Epithelial cell of umbilical artery (primary cell): ENCODE measurements at places on chromosomes 13 and 19. TPM values are rescaled to one million over a fixed set of nuclear protein-coding genes. Genes with fewer than 3 reads are reported as not detected.

KANK3 gene
- 9.4 and 14.6 TPM in 2 replicates for total RNA-seq

CLDND2 gene
- total RNA-seq: not detected in 2 replicates

C13orf46 gene
- total RNA-seq: under 0.01 TPM in 2 replicates

TGFBR3L gene
- total RNA-seq: 2.3 TPM in 1 of 2 replicates, not detected in the other

ISYNA1 gene
- 24.6 and 37.7 TPM in 2 replicates for total RNA-seq

ANKRD24 gene
- total RNA-seq: 0.30 and 0.32 TPM in 2 replicates

KIR3DL2 gene
- total RNA-seq: not detected in 2 replicates

SLAIN1 gene
- 2.9 and 6.8 TPM in 2 replicates for total RNA-seq

PRRG2 gene
- total RNA-seq: 1.3 and 1.4 TPM in 2 replicates

TMPRSS9 gene
- not detected in 2 replicates for total RNA-seq

GJB2 gene
- not detected in 2 replicates for total RNA-seq

ERICH6B gene
- not detected in 2 replicates for total RNA-seq

LCP1 gene
- 0.46 TPM in 1 of 2 replicates, not detected in the other for total RNA-seq

CHERP gene
- 2.0 and 3.6 TPM in 2 replicates for total RNA-seq
